ENCODE measurements at places on chromosomes 16 and 17.
A peak's percentile ranks its signal among the peaks of the same experiment; 100 is the strongest.

DNA sequence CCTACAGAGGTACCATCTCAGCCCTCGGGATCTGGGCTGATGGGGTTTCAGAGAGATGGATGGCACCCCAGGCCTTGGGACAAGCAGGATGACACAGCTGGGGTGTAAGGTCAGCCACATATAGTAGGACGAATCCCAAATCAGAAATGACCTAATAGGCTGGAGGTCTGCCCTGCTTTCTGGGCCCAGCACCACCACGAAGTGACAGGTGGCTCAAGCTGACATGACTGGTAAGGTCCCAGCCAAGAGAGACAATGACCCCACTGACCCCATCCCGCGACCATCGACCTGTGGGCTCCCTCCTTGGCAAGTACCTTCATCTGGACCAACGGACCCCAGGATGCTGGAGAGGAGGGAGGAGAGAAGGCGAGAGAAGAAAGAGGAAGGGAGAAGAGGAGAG, 15.6 kb downstream of the CAMKK1 start:
- no peak for DNase-seq

DNA sequence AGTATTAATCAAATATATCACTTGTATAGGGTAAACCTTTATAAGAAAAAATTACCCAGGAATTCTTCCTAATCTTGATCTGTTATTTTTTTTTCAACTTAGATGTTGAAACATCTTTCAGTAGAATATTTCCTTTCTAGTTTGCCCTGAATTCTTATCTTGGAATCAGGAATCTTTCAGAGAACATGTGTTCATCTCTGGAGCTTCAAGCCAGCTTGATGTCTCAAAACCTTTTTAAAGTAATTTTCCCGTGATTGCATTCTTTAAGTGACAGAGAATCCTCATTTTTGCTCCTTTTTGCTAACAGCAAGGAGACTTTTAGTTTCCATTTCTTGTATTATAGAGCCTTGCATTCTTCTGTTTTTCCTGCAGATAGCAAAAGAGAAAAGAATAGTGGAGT, 90.8 kb downstream of the ELAC2 start:
- DNase-seq: no peak

DNA sequence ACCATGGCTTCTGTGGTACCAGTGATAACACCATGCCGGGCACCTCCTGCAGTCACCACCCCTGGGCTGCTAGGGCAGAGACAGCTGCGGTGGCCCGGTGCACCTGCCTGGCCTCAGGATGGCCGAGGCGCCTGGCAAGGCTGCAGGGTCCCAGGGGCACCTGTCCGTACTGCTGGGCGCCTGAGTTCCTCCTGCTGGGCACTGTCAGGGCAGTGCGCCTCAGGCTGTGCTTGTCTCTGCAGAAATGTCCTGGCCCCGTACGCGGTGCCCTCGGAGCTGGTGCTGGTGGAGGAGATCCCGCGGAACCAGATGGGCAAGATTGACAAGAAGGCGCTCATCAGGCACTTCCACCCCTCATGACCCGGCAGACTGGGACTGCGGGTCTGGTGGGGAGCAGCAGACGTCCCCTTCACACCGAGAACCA, 17.7 kb upstream of the CDH15 start:
- DNase-seq: no peak

DNA sequence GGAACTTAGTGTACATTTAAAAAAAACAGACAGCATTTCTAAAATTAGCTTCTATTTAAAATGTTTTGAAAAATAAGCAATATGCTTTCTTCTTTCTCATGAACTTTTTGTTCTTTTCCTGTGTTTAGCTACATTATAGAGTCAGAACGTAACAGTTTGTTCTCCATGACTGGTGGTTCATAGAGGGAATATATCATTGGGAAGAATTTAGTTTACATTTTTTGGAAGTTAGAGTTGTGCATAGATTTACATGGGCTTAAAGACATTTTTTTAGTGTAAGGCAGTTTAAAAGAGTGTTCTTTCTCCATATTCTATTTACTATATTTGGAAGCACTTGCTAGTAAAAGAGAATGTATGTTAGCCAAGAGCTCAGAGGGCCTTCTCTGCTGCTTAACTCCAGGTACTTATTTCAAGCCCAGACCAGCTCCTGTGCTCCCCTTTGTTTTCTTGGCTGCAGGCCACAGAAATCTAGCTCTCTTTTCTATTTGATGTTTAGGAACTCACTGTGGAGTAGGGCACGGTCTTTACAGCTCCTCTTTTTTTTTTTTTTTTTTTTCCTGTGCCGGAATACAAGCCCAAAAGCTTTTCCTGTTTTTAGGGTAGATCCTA, 20.2 kb downstream of the AP2B1 start:
- DNase-seq: no peak

GRCh38 chr16:86189934-86190333, 291.0 kb downstream of the IRF8 start:
- no peak for DNase-seq

DNA sequence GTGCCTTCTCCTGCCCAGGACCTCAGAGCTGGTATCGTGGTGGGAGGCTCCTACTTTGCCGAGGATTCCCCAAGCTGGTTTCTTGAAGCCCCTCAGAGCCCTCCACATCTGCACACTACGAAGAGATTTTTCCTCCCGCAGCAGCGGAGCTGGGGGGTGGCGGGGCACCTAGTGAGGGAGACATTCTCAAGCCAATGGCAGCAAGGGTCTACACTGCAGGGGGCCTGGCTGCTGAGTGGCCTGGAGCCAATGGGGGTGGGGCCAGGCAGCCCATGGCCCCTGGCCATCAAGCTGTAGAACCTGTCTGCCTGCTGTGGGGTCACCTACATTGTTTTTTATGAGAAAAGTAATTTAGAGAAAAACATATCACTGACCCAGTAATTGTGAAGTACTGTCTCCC, 5.0 kb downstream of the SLC26A11 start:
- DNase-seq: no peak

DNA sequence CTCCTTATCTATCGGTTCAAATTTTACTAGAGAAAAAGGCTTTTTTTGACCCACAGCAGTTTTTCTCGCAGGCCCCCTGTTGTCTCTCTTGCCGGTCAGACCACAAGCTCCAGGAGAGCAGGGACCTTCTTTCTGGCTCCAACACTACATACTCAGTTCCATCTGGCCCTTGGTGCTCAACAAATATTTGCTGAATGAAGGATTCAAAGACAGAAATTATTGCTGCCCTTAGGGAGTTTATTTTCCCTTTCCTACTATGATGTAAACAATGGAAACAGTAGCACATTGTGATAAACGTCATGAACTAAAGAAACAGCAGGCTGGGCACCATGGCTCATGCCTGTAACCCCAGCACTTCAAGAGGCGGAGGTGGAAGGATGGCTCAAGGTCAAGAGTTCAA, 59.0 kb upstream of the ATP2A3 start:
- DNase-seq: no peak

DNA sequence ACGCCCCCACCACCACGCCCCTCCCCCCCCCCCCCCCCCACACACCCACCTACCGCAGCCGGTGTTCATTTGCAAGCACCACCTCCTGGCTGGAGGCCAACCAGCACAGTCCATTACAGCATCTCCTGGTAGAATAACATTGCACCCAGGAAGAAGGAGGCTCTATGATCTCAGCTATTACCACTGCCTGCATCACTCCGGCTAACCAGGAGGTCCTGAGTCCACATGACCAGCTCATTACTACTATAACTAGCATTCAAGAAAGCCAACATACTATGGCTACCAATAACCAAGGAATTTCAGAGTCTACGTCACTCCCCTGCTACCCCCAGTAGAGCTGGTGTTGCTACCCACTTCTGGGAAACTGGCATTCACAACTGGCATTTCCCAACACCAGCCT, 81.1 kb upstream of the ALOX12 start:
- DNase-seq: no peak

DNA sequence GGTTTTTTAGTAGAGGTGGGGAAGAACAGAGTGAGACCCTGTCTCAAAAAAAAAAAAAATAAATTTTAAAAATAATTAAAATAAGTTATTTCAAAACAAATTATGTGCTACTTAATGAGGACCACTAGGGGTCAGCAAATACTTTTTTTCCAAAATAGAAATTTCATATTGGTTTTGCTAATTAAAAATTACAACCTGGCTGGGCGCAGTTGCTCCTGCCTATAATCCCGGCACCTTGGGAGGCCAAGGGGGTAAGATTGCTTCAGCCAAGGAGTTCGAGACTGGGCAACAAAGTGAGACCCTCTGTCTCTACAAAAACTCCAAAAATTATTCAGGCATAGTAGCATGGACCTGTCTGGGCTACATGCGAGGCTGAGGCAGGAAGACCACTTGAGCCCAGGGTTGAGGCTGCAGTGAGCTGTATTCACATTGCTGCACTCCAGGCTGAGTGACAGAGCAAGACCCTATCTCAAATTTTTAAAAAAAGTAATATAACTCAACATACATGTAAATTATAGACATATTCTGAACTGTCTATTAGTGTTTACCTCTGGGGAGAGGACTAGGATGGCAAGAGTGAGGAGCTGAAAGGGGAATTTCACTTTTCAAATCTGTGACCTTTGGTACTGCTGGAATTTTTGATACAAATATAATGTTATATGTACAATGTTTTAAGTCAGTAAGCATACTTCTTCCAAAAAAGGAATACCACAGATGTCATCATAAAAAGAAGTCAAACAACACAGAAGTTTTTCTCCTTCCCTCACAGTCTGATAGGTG, 8.1 kb downstream of the MEIOB start:
- peak; percentile 36 for DNase-seq
